ENCODE measurements at places on chromosomes 16 and 17.
A peak's percentile ranks its signal among the peaks of the same experiment; 100 is the strongest.

DNA sequence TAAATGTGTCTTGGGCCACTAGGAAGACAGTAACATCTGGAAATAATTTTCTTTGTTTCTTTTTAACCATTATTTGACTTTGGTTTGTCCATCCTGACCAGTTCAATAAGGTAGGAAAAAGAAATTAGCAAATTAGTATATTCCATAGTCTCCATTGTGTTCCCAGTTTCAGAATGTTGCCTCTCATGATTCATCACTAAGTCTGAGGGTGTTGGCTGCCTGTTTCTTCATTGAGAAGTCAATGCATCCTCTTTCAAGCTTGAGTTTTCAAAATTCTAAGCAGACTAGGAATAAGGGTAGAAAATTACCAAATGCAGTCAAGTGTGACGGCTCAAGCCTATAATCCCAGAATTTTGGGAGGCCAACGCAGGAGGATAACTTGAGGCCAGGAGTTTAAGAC lies 41.9 kb downstream of the ZFHX3 start:
- no peak for DNase-seq

- no peak for DNase-seq
These were observed 73.8 kb upstream of the METRNL start for GRCh38 chr17:83005639-83006038.

GRCh38 chr17:33520426-33521330 lies 227.6 kb upstream of the ASIC2 start:
- peak; percentile 3 for DNase-seq

DNA sequence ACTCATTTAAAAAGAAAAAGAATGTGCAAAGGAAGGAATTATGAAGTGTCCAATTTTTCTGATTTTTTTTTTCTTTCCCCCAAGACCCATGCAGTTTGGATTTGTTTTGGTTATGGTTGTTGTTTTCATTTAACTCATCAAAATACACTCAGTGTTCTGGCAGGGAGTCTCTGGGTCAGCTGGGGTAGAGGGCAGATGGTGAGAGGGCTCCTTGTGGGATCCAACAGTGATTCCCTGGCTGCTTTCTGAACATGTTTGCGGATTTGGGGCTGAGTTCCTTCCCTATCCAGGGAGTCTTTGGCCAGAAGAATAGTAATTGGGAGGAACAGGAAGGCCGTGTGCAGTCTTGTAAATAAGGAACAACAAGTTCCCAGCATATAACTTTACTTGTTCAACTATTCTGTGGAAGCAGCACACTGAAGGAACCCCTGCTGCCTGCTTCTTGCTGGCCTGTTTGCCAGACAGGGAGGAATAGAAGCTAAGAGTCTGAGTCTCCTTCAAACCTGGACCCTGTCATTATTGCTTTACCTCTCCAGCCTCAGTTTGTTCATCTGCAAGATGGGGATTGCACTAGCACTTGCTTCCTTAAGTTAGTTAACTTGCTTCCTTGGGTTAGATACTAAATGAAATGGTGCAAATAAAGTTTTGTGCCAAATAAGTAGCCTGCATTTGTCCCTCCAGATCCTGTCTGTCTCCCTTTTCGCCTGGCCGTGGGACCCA lies 32.1 kb downstream of the C17orf67 start:
- no peak for DNase-seq
